ENCODE measurements at places on chromosomes 6 and 20.

GRCh38 chr6:116450769-116451740 is 10.1 kb upstream of the CALHM6 start:
- DNase-seq, result no peak

DNA sequence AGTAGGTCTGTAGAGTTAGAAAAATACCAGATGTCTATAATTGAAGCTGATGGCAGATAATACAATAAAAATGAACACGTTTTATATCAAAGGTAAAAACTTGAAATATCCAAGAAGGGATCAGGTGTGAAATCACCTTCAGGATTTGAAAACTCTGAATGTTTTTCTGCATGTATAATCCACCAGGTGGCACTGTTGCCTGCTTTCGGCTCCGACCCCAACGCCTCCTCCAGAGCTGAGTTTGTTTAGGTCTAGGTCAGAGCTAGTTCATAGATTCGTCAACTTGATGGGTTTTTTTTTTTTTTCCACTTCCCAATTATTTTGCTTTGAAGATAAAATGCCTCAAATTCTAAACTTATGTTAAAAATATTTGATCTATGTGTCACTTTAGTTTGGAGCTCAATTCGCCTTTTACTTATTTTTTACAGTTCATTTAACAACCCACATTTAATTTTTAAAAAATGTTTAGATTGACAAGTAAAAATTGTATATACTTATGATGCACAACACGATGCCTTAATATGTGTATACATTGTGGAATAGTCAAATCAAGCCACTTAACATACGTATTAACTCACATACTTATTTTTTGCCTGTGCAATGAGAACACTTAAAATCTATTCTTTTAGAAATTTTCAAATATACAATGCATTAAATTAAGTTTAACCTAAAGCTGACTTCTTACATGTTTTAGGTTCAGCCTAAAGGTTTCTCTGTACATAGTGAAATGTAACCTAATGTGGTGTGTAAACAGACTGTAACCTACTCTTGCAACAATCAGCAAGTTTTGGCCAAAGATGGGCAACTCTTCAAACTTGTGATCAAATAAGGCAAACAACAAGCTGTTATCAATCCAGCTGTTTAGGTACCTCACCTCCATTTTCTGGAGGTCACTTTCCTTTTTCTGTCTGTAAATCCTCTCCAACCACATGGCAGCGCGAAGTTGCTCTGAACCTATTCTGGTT is 39.4 kb upstream of the ENPP4 start:
- peak; percentile 33 for DNase-seq

- DNase-seq, result no peak
Measured at GRCh38 chr6:117653949-117654348, 21.3 kb upstream of the NUS1 start.

DNA sequence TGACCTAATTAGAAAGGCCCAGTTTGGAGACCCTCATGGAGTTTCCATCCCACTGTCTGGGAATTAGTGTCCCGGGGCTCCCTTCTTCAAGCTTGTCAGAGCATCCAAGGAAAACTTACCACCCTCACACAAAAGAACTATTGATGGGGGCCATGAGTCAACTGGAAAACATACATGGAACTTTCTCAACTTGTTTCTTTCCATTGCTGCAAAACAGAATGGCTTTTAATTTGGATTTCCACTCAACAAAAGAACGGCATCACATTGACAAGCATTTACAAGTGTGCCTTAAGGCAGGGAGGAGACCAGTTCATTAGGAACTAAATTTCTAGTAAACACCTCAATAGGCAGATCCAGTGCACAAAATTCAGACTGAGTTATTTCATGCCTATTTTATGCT is 289.1 kb upstream of the PREP start:
- no peak for DNase-seq

DNA sequence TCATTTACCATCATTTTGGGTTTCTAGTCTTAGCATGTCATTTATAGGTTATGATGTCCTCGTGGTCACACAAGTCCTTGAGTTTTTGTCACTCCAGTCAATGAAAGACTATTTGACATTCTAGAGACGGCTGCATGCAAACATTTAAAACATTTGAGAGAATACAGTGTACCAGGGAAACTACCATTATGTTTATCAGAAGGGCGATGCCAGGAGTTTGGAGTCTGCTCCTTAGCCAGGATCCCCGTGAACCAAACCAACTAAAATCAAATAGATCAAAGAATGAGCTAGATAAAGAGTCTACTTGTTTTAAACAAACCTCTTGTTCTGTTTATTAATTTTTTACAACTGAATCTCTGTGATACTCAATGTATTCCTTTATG is 122.6 kb downstream of the OLIG3 start:
- no peak for DNase-seq

DNA sequence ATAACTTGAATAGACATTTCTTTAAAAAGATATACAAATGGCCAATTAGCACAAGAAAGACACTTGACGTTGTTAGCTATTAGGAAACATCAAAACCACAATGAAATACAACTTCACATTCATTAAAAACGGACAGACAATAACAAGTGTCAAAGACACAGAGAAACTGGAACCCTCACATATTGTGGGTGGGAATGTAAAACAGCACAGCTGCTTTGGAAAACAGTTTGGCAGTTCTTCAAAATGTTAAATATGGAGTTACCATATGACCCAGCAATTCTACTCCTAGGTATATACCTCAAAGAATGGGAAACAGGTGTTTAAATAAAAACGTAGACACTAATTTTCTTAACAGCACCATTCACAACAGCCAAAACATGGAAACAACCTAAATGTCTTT is 100.5 kb upstream of the SLC22A23 start:
- no peak for DNase-seq

Measured in stimulated activated naive CD4-positive, alpha-beta T cell treated with Interleukin-2 at 50 U/mL for 16 hours (primary cell).